ENCODE measurements at places on chromosomes 2 and 18.

DNA sequence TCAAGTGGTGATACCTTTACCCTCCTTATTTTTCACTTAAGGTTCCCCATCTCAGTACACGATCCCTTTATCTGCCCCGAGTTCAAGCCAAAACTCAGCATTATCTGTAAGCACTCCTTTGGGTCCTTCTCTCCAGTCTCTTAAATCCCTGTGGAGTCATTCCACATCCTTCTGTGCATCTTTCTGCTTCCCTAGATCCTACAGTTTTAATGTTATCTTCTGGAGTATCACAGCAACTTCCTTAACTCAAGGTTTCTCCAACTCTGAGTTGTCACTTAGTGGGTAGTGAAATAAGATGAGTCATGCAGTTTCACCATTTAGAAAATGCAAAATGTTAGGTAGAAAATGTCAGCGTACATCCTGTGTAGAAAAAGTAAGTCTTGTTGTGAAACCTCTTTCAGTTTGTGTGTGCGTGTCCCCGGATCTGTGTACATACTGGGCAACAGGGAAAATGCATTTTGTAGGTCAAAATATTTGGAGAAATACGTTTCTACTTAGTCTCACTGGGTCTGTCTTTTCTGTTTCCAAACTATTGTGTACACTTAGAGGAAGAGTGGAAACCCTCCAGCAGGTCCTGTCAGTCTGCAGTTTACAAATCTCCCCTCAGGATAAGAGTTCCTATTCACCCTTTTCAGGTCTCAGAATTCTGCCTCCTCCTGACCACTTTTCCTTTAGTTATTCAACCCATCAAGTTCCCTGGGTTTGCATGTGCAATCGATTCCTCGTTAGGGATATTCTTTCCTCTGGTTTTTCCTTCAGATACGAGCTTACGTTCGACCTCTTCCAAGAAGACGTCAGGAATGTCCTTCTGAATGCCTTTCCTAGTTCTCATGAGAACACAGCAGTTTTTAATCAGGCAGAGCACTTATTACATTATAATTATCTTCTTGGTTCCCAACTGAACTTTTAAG is 154.8 kb downstream of the TGIF1 start:
- no peak for DNase-seq

DNA sequence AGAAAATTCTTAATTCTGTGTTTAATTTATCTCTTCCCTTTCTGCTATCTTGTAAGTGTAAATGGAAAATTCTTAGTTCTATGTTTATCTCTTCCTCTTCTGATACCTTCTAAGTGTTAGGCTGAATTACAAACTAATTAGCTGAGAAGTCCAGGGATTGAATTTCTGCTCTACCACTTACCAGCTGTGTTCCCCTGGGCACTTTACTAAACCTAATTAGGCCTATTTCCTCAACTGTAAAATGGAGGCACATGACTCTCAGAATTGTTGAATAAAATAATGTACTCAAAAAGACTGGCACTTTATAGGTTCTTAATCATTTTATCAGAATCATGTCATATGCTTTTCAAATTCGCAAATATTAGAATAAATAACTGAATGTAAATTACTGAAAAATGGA is 146.3 kb downstream of the MAP2 start:
- DNase-seq, result no peak

GRCh38 chr2:113060396-113060795 is 1.4 kb downstream of the IL36RN start:
- no peak for DNase-seq

GRCh38 chr2:129910446-129911362 is 68.8 kb upstream of the RAB6C start:
- no peak for DNase-seq

DNA sequence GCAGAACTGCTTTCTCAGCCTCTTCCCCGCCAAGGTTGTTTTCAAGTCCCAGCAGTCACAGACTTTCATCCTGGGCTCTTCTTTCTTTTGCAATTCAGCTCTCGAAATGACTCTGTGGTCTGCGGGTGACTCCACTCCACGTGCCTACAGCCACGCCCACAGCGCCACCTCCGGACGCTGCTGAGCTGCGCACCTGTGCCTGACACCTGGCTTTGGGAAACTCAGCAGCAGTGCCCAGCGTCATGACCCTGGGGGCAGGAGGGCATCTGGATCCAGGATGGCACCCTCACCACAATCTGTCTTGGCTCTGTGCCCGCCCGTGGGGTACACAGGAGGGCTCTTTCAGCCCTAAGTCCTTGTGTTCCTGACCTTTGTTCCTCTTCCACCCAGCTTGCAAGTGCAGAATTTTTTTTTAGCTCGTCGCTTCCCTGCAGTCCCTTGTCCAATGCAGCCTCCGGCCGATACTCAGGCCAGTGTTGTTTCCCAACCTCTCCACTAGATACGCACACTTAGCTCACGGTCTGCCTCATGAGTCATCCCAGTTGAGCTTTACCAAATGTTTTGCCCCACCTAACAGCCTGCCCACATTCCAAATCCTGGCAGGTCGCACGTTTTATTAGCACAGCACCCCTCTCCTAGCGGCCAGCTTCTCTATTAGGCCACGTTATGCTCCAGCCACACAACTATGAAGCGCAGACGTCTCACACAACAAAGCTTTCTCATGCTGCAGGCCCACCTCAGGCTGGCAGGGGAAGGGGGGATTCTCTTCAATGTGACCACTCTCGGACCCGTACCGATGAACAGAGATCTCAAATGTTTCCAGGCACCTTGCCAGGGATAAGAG is 6.5 kb upstream of the CAPN10 start:
- DNase-seq, result no peak

DNA sequence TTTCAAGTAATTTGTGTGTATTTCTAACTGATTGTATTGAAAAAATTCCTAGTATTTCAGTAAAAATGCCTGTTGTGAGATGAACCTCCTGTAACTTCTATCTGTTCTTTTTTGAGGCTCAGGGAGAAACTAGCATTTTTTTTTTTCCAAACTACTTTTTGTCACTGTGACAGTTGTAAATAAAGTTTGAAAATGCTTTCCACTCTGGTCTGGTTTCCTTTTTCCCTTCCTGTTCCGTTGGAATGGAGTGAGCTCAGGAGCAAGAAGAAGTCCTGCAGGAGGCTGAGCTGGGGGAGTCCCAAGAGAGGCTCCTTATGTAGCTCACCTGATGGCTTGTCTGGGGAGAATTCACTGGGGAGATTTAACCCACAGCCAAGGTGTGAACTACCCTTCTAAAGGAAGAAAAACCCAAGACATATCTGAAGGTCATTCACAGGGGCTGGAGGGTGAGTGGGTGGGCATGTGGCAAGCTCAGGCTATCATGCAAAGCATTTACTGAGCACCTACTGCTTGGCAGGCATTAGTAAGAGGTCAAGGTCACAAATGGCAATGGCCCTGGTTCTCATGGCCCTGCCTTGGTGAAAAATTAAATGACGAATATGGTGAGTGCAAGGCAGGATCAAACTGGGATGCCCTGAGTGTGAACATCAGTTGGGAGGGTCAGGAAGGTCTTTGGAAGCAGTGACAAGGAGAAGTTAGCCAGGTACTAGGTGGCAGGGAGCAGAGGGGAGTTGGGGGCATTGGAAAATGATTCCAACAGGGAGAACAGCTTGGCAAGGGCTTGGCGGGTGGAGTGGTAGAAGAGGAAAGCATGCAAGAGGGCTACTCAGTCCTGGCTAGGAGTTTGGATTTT is 28.7 kb downstream of the LBH start:
- DNase-seq, result no peak

DNA sequence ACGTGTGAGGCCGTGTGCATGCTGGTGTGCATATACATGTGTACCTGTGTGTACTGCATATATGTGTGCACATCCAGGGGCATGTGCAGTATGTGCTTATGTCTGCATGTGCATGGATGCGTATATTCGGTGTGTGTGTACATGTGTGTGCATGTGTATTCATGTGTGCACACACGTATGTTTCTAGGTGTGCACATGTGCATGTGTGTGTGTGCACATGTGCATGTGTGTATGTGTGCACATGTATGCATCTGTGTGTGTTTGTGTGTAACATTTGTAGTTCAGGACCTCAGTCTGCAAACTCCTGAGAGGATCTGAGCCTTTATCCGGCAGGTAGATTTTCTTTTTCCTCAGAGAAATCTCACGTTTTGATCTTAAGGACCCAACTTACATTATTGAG is 201.7 kb downstream of the SNTG2 start:
- DNase-seq, result no peak

GRCh38 chr2:9665898-9666297 is 35.1 kb upstream of the YWHAQ start:
- DNase-seq, result no peak

GRCh38 chr18:51867767-51868166 is 472.2 kb upstream of the DCC start:
- no peak for DNase-seq

- no peak for DNase-seq
Measured at GRCh38 chr18:49652881-49653724, 91.2 kb downstream of the LIPG start.

GRCh38 chr18:24168496-24168895 is 29.6 kb downstream of the CABYR start:
- DNase-seq, result no peak

DNA sequence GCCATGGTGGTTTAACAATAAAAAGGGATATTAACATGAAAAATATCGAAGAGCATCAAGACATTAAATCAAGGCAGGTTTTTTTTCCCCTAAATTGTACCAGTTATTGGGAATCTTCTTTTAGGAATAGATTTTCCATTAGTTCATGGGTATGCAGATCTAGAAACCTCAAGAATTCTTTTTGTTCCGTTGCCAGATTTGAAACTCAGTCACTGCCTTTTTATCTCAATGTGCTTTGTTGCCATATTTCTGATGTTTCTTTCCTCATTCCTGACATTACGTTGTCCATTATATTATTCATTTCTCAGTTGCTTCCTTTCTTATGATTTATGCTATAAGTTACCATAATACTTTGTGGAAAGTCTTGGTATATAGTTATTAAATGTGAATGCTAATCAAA is 162.2 kb downstream of the CD226 start:
- DNase-seq, result no peak

DNA sequence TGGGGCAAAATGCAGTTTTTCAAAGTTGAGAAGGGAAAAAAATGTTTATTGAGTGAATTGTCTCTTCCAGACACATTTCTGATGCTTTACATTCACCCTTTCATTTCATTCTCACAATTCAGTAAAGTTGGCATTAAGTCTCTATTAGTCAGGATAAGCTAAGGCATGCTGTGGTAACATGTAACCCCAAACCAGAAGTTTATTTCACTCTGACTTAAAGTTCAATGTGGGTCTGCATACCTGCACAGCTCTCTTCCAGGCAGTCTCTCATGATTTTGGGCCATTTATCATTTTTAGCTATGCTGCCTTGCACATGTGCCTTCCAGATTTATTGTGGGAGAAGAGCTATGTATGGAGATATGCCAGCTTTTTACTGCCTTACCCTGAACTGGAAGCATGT is 48.0 kb downstream of the DDX18 start:
- no peak for DNase-seq

DNA sequence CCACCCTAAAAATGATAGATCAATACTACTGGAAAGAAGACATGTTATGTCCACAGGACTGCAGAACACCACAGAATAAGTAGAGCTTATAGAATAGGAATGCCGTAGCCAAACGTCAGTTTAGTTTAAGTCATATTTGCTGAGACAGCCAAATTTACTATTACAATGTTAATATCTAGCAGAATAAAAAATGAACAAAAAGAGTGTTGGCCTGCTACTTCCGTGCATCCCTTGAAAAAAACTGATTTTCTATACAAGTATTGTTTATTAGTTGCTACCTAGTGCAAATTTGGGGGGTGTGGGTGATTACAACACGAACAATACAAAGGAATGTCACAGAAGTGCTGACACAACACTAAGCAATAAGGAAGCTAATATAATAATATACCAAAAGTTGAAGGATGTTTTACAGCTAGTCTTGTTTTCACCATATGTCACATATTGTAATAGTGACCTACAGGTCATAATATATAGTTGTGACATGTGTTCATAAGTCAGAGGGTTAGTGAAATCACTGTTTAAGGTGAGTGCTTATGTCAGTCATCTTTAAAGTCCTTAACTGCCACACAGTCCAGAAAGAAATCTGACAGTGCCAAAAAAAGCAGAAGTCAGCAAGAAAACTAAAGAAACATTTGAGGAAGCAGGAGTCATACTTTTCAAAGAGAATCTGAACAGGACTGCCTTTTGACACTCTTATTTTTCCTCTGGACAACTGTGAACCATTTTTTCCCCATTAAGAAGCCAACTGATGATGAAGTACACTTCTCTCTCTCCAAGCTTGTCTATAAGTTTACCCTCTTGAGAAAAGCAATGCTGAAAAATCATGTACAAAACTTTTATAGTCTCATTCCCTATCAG is 376.4 kb downstream of the ZEB2 start:
- no peak for DNase-seq

DNA sequence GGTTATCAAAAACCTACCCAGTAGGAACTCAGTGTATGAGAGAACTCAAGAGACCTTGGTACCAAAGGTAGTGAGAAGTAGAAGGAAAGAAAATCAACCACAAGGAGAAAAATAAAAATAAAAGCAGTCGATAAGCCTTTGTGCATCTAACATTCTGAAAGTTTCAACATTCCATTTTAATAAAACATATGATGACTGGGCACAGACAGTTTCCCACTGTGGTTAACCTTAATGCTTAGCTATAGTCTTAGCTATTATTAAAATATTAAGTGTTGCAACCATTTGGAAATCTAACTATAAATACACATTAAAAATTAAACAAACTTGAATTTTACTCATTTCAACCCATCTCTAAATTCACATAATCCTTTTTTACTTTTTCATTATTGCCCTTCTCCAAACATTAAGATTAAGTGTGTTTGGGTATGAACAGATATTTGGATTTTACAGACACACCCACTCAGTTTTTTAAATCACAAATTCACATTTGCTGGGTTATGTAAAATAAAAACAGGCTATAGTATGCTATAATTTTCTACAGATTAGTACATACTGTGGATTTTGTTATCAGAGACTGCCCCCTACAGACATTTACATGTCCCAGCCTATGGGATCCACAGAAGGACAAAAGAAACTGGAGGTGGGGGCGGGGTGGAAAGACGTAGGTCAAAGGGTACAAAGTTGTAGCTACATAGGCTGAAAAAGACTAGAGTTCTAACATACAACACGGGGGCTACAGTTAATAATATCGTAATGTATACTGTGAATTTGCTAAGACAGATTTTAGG is 32.8 kb downstream of the SRBD1 start:
- no peak for DNase-seq

- no peak for DNase-seq
Measured at GRCh38 chr2:221423210-221423804, 148.8 kb downstream of the EPHA4 start.

- DNase-seq, result no peak
Measured at GRCh38 chr2:24517247-24517646, 26.2 kb downstream of the NCOA1 start.

DNA sequence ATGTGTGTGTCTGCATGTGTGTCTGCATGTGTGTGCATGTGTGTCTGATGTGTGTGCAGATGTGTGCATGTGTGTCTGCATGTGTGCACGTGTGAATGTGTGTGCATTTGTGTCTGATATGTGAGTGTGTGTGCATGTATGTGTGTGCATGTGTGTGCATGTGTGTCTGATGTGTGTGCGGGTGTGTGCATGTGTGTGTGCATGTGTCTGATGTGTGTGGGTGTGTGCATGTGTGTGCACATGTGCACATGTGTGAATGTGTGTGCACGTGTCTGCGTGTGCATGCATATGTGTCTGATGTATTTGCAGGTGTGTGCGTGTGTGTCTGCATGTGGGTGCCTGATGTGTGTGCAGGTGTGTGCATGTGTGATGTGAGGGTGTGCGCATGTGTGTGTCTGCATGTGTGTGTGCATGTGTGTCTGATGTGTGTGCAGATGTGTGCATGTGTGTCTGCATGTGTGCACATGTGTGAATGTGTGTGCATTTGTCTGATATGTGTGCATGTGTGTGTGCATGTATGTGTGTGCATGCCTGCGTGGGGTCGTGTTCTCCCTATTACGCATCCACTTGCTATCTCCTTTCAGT is 470.1 kb upstream of the HS6ST1 start:
- DNase-seq, result no peak

All from stimulated activated CD8-positive, alpha-beta memory T cell treated with anti-CD3 and anti-CD28 coated beads, Interleukin-15, amount 100 ng/mL, for 24 hours (primary cell).